Stimulated activated naive CD8-positive, alpha-beta T cell treated with anti-CD3 and anti-CD28 coated beads, Interleukin-15, Interleukin-2, amounts not matched to agents 100 U/mL and 50 U/mL, for 24 hours (primary cell): ENCODE measurements at places on chromosomes 3 and 15.

GRCh38 chr3:57840473-57840872 is 84.4 kb downstream of the SLMAP start:
- no peak for DNase-seq

DNA sequence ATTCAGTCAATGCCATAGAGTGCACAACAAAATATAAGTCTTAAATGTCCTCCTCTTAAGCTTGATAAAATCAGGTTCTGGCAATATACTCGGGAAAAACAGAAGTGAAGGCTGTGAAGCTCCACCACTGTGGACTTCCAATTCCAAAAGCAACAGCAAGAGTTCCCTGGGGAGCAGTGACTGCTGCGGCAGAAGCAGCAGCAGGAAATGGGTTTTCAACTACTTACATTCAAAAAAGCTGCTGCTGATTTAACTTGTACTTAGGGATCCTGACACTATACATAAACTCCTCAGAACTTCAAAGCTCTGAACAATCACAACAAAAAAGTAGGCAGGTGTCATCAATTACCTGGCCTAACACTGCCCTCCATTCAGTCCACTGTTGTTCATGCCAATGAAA is 4.7 kb downstream of the CEP152 start:
- DNase-seq = no peak

DNA sequence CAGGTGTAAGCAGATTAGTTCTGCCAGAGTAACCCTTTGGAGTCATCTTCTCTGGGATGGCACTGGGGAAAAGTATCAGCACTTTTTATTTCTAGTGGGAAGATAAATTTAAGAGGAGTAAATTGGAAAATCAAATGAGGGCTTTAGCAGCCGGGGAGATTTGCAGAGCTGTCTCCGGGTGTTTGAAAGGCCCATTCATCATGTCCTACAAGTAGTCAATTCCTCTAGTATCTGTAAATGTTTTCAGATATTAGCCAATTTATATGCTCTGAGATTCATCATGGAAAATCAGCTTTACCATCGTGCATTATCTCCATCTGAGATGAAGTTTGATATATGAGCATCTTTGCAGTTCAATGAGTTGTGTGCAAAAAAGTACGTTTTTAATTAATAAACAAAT is 93.6 kb downstream of the CDIN1 start:
- DNase-seq = no peak

DNA sequence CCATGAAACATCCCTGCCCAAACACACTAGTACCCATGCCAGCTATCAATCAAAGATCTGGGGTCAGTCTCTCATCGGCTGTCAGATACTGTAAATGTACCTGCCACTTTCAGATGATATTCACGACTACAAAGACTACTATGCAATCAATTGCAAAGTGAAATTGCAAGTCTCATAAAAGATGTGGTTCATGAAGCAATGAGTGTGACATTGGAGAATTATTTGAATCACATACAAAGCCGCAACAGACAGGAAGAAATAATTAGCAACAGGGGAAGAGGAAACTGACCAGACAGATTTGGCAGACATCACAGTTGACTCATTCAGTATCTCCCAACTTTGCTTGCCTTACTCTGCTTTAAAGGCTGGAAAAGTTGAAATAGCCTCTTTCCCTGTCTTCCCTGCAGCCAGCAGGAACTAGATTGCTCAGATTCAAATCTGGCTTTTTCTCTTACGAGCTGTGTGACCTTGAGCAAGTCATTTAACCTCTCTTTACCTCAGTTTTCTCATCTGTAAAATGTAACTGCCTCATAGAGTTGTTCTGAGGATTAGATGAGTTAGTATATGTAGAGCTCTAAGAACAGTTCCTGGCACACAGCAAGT is 95.7 kb upstream of the C3orf80 start:
- no peak for DNase-seq

DNA sequence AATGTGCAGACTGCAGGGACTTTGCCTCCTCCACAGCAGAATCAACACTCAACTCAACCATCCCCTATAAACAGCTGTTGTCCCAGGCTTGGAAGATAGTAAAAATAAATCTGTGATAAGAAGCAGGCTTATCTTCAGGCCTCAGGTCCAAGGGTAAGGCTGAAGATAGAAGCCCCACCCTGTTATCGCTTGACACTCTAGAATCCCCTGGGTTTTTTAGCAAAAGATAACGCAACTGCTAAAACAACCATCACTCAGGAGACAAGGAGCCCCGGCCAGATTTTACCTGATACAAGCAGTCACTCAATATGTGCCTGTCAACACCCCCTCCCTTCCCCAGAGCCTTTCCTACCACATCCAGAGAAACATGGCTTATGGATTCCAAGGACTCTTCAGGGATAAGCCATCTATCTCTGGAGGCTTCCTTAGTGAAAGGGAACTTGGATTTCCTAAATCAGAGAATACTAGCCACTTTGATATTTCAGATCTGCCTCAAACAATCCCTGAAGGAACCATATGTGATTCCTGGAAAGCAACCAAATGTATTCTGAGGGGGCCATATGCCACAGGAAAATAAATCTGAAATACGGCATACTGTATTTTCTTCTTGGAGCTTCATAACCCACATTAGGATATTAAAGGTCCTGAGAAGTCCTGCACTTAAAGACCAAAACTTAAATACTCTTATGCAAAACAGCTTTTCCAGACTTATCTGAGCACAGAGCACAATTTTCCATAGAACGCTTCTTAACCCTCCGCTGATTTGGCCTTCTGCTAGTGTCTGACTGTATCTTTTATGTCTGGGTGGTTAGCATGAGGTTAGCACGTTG is 60.4 kb downstream of the LYZL4 start:
- no peak for DNase-seq

DNA sequence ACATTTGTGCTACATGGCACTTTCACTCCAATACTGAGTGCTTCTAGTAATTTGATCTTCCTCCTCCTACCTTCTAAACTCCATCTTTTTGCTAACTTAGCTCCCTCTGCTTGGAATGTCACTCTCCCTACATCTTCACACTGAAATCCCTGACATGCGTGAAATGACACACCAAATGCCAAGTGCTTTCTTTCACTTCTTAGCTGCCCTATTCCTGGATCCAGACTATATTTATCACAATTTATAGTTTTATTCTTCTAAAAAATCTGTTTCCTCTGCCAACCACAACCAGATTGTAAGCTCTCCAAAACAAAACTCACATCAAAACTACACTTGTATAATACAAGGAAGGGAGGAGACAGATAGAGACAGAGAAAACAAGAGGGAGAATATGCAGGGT is 387.3 kb downstream of the FGF12 start:
- DNase-seq = no peak

DNA sequence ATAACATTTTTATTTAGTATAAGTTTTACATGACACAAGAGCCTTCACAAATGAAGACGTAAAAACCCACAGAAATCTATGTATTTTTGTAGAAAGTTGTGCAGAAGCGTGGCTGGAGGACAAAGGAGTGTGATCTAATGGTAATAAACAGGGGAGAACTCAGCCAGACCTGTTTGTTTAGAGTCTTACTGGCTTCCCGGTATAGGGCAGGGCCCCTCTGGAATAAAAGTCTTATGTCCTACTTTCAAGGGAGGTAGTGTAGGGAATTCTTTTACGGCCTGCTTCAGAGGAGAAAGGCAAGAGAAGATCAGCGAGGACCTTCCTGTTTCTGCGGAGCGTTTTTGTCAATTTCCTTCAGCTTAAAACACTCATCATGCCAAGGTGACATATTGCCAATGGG is 103.6 kb downstream of the TGFBR2 start:
- no peak for DNase-seq

- DNase-seq = peak; percentile 61
Observed at GRCh38 chr3:51539291-51539941, 897 bp downstream of the RAD54L2 start.

DNA sequence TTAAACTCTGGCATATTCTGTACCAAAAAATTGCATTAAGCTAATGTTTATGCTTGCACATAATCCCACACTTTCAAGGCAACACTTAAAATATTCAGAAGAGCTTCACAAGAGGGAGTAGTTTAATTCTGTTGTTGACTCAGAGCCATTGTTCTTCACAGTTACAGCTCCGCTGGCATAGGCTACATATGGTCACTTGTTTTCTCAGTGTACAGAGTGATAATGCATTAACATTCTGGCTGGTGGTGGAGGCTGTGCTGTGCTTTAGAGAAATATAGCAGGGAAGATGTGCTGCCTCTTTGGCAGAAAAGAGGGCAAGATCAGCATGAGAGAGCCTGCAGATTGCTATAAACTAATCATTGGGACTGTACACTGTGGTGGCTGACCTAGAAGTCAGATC is 13.3 kb downstream of the NLGN1 start:
- DNase-seq = no peak

GRCh38 chr3:68699541-68699940 is 232.8 kb downstream of the TAFA4 start:
- no peak for DNase-seq
